ENCODE measurements at places on chromosomes 6 and 20. TPM values are rescaled to one million over a fixed set of nuclear protein-coding genes. Genes with fewer than 3 reads are reported as not detected.

Gene WFDC10B
- total RNA-seq: not detected

Gene RIPOR3
- total RNA-seq: 6.9 TPM

DNA sequence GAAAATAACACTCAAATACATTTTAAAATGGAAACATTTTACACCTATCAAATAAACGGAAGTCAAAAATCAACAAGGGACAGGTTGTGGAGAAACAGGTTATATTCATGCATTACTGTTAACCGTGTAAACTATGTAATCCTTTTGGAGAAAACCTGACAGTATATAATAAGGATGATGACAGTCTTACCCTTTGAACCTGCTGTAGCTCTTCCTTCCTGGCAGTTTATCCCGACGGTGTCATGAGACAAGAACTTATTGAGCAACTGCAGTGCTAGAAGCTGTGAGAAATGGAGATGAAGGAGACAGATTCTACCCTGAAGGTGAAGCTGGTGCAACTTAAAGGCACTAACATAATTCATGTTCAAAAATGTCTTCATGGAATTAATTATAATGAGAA is 76.7 kb downstream of the PLEKHG1 start:
- H3K36me3 ChIP-seq: no peaks in the 10 kb centered on the region
- no peak for DNase-seq
- H3K4me3 ChIP-seq: no peak overlapping the region
- H3K4me1 ChIP-seq: no peaks in the 10 kb centered on the region

GRCh38 chr6:42222448-42222847 is 4.8 kb upstream of the MRPS10 start:
- H3K4me3 ChIP-seq: no peak overlapping the region
- H3K27ac ChIP-seq: no peak overlapping the region
- H3K36me3 ChIP-seq: no peaks in the 10 kb centered on the region
- H3K27me3 ChIP-seq: no peaks in the 10 kb centered on the region
- no peak for DNase-seq

DNA sequence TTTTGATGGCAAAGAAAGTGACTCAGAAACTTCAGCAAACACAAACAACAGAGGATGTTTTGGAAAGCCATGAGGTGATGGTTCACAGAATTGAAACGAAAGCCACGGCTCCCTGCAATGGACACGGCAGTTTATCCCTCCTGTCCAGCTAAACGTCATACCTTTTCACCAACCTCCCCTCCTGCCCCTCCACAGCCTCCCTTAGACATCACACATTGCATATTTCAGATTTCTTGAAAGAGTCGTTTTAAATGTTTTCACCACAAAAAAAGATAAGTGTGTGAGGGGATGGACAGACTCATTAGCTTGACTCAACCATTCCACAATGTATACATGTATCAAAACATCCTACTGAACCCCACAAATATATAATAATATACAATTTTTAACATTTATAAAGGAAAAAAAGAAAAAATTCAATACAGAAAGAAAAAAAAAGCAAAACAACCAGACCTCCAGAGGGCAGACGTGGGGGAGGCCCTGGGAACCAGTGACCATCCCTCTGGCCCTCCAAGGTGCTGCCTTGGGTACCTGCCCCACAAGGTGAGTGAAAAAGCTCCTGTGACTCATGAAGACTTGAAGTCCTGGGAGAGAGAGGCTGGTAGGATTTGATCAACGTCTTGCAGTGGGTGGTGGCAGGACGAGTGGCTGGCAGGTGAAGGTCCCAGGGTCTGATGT is 117.2 kb upstream of the THBS2 start:
- no peaks in the 10 kb centered on the region for H3K36me3 ChIP-seq
- H3K27me3 ChIP-seq: no peaks in the 10 kb centered on the region
- no peak for DNase-seq
- no peaks in the 10 kb centered on the region for H3K4me1 ChIP-seq

DNA sequence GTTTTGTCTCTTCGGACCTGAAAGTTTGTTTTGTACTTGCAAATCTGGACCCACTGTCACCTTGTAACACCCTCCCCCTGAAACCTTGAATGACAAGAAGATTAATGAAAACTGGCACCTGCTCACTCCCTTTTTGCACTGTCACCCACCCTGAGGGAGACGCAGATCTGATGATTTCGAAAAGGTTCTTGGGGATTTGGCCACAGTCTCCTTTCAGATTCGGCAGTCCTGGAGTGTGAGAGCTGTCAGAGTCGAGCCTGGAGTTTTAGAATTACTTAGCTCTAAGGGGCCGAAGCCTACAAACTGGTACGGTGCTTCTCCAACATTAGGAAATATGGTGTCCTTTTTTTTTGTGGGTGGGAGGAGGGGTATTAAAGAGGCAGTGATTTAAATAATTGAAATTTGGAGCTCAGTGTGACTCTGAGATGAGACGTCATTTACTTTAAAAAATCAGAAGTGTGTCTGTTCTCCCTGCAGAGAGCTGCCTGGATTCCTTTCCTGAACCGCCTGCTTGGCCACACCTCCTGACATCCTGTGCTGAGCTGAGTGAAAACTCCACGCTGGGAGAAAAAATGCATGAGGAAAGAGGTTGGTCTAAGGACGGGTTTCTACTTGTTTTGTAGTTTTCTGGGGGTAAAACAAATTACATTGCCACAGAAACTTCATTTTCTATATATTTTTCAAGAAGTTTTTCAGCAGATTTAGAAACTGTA is 447.0 kb upstream of the CDH4 start:
- no peak for DNase-seq
- no peaks in the 10 kb centered on the region for H3K36me3 ChIP-seq
- H3K27me3 ChIP-seq: no peaks in the 10 kb centered on the region
- no peak overlapping the region for H3K4me3 ChIP-seq
- no peaks in the 10 kb centered on the region for H3K4me1 ChIP-seq

Data from body of pancreas (tissue), 4 donors.